ENCODE measurements at places on chromosomes 5 and 9. TPM values are rescaled to one million over a fixed set of nuclear protein-coding genes. Genes with fewer than 3 reads are reported as not detected.

DNA sequence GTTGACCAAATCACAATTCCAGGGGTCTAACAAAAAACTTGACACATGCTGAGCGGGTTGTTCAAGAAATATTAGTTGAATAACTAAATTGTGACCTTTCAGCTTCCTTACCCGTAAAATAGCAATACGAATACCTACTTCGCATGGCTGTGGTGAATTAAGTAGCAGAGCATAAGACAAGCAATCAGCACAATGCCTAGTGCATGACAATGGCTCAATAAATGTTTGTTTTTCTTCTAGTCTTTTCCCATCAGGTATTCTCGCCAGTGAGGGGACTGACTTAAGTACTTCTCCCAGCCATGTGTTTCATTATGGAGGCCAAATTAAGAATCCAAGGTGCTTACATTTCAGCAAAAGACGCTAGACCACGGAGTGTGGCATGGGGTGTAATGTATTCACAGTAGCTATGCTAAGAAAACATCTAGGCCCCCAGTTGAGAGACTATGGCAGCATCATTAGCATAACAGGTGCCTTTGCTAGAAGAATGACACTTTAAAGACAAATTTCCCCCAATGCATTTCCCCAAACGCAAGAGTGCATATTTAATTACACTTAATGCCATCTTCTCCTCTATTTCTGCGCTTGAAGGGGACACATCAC is 145.9 kb downstream of the ASTN2 start:
- H3K4me3 ChIP-seq: no peak overlapping the region
- no peaks in the 10 kb centered on the region for H3K36me3 ChIP-seq
- no peaks in the 10 kb centered on the region for H3K4me1 ChIP-seq
- H3K27me3 ChIP-seq: no peaks in the 10 kb centered on the region
- no peak overlapping the region for H3K27ac ChIP-seq

DNA sequence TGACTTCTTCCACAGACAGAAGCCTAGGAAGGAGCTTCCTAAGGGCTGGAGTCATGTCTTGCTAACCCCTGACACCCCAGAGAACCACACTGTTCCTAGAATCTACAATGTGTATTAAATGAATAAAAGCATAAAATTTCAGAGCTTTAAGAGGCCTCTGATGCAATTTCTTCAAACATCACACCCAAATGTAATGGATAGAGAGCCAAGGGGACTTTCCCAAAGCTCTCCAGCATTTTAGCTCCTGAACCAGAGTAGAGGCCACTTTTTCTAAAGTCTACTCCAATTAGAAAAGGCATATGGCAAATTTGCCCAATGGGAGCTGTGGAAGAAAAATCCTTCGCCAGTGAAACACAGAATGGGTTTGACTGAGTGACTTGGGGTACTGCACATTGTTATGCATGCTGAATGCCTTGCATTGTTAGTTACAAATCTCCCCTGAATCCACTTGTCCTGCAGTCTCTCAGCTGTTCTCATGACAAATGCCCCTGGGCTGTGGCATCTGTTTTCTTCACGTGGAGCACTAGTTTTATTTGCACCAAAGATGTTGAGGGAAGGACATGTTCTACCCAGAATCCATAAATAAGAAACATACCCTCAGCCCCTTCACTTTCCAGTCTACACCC is 334.0 kb downstream of the ASTN2 start:
- no peaks in the 10 kb centered on the region for H3K27me3 ChIP-seq
- H3K27ac ChIP-seq: no peak overlapping the region
- no peak overlapping the region for H3K4me3 ChIP-seq
- H3K36me3 ChIP-seq: no peaks in the 10 kb centered on the region

The STKLD1 gene
- 1.2 TPM for total RNA-seq

- no peak overlapping the region for H3K4me3 ChIP-seq
- DNase-seq: no peak
- no peaks in the 10 kb centered on the region for H3K27me3 ChIP-seq
- peak overlapping the region; percentile 44 for H3K27ac ChIP-seq
- peaks cover 23% of the 10 kb centered on the region for H3K4me1 ChIP-seq
Measured at GRCh38 chr5:172688349-172689217, 47.5 kb downstream of the NEURL1B start.

The CTSV gene
- total RNA-seq: not detected

All from heart right ventricle (tissue), 16 donors.